Lung microvascular endothelial cell (primary cell): ENCODE measurements at places on chromosomes 12 and 14. TPM values are rescaled to one million over a fixed set of nuclear protein-coding genes. Genes with fewer than 3 reads are reported as not detected.

- peak; percentile 29 for DNase-seq
Measured at GRCh38 chr12:26863515-26863914, 30.5 kb upstream of the ITPR2 start.

- DNase-seq: no peak
Measured at GRCh38 chr14:101398011-101398410, 163.3 kb upstream of the DIO3 start.

SERPINA9 gene
- not detected in 2 replicates for total RNA-seq

GRCh38 chr12:131380965-131381705 is 329.8 kb upstream of the SFSWAP start:
- no peak for DNase-seq

DNA sequence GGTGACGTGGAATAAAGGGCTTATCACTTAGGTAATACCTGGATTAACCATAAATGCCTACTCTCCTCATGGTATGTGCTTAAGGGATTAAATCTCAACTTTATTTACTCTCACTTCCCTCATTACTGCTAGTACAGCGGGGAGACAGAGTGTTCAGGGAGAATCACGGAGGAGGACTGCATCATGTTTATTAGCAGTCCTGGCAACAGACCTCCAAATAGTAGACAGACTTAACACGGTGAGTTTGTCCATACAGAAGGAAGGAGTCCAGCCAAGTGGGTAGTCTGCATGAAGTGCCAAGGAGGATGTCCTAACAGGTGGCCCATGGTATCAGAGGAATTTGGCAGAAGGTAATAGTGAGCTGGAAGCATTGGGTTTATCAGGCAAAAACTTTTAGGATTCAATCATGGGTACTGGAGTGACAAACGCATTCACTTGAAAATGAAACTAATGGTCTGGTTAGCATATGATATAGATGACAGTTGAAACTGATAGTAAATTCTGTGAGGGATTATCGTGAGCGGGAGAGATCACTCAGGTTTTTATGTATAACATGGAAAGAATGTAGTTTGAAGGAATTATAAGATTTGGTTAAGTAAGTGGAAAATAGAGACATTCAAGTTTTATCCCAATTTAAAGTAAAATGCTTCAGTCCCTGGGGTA is 471.8 kb downstream of the TMEM117 start:
- DNase-seq: no peak

DNA sequence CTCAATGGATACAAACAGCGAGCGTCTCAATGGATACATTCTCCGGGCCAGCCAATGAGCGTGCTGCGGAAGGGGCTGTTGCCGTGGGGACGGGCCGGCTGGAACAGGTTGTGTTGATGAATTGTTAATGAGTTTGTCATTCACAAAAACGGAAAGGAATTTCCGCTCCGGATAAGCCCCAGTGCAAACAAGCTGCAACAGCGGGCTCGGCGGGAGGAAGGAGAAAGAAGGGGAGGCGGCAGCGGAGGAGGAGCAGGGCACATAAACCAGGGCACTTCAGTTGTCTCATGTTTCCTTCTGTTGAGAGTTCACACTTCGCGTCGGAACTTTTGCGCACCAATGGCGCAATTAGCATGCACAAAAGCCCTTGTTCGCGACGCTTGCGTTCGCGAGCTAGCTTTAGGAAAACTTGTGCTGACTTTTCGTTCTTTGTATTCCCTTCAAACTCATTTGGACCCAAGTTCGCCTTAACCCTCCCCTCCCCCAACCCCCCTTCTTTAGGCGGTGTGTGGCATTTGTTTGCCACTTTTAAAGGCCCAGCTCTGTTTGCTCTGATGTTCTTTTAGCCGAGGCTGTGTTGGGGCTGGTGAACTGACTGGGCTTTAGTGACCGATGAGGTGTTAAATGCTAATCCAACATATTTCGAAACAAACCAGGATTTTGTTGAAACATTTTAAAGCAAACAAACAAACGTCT is at the start of gene DUSP6:
DUSP6 (minus strand) TSS at position 10 of the 696 bp plus-strand sequence. CDS start 462 bp downstream, outside the sequence.
- peak; percentile 99 for DNase-seq

GRCh38 chr12:66441905-66442559 is 139.7 kb downstream of the HELB start:
- no peak for DNase-seq

GPR33 gene
- not detected in 2 replicates for total RNA-seq

GYS2 gene
- total RNA-seq: not detected in 2 replicates

DNA sequence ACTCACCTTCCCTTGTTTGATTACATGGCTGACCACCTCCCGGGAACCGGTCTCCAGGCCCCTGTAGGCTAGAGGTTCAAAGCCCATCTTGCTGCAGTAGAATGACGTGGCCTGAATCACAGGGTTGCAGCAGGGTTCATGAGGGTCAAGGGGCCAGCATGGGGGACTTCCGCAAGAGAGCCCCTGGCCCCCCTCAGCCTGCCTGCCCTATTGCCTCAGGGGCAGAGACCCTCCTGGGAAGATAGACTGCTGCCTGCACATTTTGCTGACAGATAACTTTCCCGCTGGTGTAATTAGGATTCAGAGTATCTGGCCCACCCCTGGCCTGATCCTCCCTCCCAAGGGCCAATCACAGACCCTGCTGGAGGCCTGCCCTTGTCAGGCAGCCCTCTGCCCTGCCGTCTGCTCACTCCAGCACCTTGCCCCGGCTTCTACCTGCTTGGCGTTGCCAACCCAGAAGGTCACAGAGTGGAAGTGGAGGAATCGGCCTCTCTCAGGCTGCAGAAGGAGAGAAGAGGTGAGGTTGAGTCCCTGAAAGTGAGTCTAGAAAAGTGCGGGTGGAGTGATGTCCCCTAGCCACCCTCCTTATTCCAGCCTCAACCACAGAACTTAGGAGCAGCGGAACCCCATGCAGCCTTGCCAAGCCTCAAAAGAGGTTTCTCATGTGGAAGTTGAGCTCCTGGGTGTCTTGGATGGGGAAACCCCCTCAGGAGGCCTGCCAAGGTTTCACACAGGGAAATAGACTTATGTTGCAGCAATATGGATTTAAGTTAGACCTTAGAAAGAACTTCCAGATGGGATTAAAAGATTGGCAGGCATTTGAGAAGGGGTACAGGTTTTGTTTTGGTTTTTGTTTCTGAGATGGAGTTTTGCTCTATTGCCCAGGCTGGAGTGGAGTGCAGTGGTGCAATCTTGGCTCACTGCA is 1.1 kb downstream of the HPD start:
- no peak for DNase-seq

SLC7A8 gene
- total RNA-seq: 0.44 TPM in 1 of 2 replicates, not detected in the other

DNA sequence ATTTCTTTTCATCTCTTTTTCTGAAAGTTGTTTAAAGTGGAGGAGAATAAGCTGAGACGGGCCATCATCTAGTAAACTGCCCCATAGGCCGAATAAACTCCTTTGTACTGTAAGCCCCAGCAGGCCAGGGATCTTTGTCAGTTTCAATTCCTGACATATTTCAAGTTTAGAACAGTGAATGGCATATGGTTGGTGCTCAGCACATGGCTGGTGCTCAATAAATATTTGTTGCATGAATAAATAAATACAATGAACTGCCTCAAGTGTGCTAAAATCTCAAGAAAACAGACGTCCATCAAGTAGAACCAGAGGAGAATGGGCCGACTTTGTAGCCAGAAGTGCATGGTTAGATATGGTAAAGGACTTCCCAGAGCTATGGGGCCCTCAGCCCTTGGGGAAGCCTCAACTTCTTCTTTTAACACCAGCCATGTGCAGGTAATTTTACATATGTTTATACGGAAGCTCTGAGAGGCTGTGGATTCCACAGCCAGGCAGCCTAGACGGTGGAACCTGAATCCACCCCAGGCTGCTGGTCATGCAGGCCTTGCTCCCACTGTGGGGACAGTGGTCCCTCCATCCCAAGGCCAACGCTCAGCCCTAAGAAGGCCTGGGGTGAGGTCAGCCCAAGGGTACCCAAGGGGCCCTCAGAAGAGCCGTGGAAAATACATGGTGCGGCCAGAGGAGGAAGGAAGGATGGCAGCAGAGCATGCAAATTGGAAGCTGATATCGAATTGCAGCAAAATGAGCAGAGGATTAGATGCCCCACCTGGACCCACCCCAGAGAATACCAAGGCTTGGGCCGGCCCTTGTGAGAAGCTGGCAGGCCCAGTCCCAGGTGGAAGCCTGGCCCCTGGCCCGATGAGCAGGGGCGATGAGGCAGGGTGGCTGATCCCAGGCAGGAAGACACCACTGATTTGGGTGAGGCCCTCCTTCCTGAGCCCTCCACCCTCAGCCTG is 8.7 kb upstream of the AQP2 start:
- no peak for DNase-seq

DNA sequence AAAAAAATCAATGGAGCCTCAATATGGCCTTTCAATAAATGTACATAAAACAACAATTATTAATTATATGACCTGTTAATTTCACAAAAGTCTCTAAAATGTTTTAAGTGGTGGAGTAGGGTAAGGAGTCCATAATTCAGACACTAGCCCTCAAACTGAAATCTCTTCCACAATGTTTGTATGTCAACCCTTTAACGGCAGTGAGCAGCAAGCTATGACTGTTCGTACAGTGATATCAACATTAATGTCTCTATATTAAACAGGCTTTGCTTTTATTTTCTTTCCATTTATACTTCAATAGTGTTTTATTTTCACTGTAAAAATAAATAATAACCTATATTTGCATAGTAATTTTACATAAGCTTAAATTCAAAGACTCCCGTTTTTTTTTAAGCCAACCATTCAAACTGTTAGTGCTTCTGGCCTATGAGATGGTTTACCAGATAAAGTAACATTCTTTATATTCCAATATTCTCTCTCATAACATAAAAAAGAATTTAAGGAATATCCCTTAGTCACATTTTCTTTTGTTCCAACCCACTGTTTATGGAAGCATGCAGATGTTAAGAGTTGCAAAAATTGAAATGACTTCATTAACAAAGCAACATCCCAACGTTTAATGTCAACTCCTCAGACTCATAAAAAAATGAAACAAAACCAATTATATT is 2.3 kb downstream of the CDK17 start:
- DNase-seq: peak; percentile 52

DNA sequence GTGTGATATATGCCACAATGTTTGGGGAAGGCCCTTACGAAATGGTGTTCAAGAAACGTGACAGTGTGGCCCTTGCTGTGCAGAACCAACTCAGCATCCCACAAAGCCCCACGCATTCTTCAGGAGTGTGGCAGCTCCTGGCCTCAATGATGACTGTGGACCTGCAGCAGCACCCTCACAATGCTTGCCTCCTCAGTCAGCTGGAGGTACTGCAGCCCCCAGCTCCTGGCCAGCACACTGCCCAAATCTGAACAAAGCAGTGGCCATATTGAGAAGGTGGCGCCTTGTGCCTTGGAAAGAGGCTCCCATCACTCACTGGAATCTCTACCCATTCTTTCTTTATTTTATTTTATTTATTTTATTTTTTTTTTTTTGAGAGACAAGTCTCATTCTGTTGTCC is 10.4 kb downstream of the POLE2 start:
- DNase-seq: peak; percentile 6

DNA sequence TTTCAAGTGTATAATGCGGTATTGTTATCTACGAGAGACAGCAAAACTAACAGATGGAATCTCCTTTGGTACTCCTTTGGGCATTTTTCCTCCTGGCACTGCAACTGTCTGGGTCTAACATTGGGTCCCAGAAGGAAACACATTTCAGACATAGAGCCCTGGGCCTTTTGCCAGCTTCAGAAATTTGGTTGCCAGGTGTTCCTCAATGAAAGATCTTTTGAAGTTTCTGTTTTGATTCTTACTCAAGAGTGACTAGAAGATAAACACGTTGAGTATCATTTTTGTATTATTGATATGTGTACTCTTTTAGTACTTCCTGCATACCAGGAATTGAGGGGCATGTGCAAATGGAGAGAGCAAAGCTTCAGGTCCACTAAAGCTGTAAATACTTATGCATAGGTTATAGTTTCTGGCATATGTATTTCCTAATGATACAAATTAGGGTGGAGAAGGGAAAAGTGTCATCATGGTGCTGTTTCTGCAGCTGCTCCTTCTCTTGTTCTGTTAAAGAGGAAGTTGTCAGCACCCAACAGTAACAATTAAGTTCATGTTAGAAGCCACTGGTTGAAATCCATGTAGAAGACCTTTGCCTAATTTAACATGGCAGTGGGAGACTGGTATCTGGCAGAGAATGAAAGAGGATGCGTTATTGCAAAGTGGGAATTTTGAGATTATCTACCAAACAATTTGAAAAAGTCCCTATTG is 53.5 kb downstream of the SLC38A6 start:
- peak; percentile 43 for DNase-seq

- DNase-seq: no peak
Measured at GRCh38 chr12:40760821-40761220, 68.6 kb downstream of the CNTN1 start.

APOF gene
- not detected in 2 replicates for total RNA-seq
